Common myeloid progenitor, CD34-positive (primary cell): ENCODE measurements at places on chromosomes 5 and 9.

- no peak for DNase-seq
Observed at GRCh38 chr9:137358126-137358525, 56.1 kb upstream of the NRARP start.

GRCh38 chr9:133304477-133305377 lies 29.7 kb upstream of the ABO start:
- no peak for DNase-seq

DNA sequence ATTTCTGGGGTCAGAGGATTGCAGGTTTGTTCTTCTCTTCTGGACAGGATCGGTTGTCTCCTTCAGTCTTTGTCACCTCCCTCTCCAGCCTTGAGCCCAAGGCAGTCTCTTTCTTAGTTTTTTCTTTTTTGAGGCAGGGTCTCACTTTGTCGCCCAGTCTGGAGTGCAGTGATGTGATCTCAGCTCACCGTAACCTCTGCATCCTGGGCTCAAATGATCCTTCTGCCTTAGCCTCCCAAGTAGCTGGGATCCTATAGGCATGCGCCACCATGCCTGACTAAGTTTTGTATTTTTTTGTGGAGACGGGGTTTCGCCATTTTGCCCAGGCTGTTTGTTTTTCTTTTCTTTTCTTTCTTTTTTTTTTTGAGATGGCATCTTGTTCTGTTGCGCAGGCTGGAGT lies 6.1 kb downstream of the PRRC2B start:
- no peak for DNase-seq

GRCh38 chr9:121269642-121270254 lies 1.8 kb downstream of the GSN start:
- DNase-seq = no peak

DNA sequence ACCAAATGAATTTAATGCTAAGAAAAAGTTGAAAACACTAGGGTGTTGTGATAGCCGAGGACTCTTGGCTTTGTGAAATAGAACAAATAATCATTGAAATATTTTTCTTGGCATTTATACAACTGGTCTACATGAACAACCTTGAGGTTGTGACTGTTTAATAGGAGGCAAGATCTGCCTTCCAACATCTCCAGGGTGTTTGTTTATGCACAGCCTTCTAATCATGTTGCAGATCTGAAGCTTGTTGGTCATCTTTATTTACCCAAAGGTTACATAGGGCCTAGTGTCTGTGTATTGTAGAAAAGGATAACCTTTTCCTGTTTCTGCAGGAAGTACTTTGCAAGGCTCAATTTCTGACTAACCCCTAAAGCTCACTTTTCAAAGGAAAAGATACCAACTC lies 65.2 kb upstream of the RANBP3L start:
- no peak for DNase-seq

DNA sequence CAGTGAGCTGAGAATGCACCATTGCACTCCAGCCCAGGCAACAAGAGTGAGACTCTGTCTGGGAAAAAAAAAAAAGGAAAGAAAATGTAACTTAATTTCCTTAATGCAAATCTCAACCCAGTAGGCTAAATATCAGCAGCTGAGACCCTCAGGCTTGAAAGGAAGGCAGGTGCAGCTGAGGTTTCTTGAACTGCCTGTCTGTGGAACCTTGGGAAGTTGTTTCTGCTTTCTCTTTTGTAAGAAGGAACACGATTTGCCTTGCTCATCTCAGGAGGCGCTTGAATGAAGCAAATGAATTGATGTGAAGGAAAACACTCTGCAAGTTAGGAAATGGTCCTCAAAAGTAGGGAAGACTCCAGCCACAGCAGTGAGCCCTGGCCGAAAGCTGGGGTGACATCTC lies 143.3 kb downstream of the IRX1 start:
- no peak for DNase-seq

GRCh38 chr5:90939211-90939610 lies 380.6 kb downstream of the ADGRV1 start:
- no peak for DNase-seq

GRCh38 chr9:133238851-133239532 lies 29.9 kb upstream of the OBP2B start:
- DNase-seq = peak; percentile 89

DNA sequence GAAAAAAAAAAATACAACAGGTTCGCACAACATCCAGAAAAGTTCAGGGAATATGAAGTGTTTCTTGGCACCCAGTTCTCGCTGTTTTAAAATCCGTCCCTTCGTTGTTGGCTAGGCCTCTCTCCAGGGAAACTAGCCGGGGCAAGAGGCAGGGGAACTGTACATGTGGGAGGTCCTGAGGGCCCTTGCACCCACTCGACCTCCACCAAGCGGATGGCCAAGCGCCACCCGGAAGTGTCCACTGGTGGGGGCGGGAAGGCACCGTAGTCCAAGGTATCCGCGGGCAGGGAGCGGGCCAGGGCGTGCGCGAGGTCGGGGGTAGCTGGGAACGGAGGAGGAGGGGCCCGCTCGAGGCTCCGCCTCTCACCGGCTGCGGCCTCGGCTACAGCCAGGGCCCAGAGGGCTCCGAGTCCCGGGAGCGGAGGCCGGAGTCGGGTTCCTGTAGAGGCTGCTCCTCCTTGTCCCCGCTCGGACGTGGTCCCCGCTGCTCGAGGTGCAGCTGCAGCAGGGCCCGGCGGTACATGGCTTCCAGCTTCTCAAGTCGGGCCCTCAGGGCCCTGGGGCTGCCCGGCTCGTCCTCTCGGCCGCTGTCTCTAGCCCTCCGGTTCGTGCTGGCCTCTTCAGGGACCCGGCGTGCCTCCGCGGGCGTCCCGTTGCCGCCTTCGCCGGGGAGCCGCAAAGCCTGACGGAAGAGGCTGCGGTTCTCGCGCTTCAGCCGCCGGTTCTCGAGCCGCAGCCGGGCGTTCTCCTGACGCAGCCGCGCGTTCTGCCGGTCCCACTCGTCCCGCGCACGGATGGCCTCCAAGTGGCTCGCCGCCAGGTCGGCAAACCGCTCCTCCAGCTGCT lies 720 bp downstream of the TUSC1 start:
- peak; percentile 80 for DNase-seq

DNA sequence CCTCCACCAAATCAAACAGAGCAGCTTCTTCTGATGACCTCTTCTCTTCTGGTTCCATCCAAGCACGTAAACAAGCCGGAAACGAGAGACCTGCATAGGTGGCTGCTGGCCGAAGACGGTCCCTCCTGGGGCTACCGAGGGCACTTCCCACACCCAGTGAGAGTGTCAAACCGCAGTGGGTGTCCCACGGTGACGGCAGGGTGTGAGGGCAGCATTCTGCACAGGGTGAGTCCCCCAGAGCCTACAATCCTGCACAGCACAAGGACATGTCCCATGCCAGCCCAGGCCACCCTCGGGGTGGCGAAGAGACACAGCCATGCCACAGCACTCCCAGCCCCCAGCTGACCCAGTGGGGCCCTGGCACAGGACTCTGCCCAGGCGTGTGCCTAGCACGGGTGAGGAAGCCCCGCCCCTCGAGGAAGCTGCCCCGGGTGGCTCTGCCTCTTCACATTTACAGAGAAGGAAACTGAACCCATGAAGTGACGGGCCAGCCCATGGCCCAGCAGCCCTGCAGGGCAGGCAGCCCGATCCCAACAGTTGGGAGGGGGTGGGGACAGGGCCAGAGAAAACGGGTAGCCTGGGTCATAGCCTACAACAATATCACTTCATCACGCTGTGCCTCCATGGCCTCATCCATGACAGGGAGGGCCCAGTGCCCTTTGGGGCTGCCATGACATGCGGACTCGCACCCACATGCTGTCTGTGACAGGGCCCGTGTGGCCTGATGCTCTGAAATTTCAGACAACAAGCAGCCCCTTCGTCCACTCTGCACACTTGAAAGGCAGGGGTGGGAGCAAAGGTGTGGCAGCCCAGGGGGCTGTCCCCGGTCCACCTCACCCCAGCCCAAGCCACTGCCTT lies 43.2 kb downstream of the SEMA4D start:
- DNase-seq = no peak

- no peak for DNase-seq
Observed at GRCh38 chr5:72558383-72558782, 51.2 kb upstream of the ZNF366 start.

GRCh38 chr9:96136992-96137670 lies 164.8 kb downstream of the HSD17B3 start:
- peak; percentile 36 for DNase-seq

- DNase-seq = no peak
Observed at GRCh38 chr5:78252715-78253114, 41.8 kb downstream of the AP3B1 start.
